ENCODE measurements at places on chromosomes 3 and 15. TPM values are rescaled to one million over a fixed set of nuclear protein-coding genes. Genes with fewer than 3 reads are reported as not detected.

Gene CHRNB4
- not detected for total RNA-seq

Gene FHIT
- 8.7 TPM for total RNA-seq

Gene CLDN16
- not detected for total RNA-seq

Gene NEK11
- total RNA-seq: 1.3 TPM

Gene AGBL1
- total RNA-seq: 0.10 TPM

Gene NR2F2
- not detected for total RNA-seq

Gene GOLGA8T
- not detected for total RNA-seq

Gene SRP14
- total RNA-seq: 168 TPM

Gene ZNF197
- total RNA-seq: 9.9 TPM

Gene CFAP20DC
- total RNA-seq: 2.5 TPM

Gene STARD5
- total RNA-seq: 7.3 TPM

Gene SPESP1
- total RNA-seq: 1.5 TPM

Gene CCR1
- 0.80 TPM for total RNA-seq

Gene CHRM5
- total RNA-seq: not detected

Gene TAGLN3
- total RNA-seq: 0.78 TPM

Gene CSPG5
- total RNA-seq: 0.41 TPM

Gene ACSBG1
- total RNA-seq: 0.26 TPM

Data from activated CD4-positive, alpha-beta memory T cell treated with anti-CD3 and anti-CD28 coated beads for 36 hours (primary cell).